HFFc6 (cell line): ENCODE measurements at places on chromosomes 4 and X.
A peak's percentile ranks its signal among the peaks of the same experiment; 100 is the strongest.

DNA sequence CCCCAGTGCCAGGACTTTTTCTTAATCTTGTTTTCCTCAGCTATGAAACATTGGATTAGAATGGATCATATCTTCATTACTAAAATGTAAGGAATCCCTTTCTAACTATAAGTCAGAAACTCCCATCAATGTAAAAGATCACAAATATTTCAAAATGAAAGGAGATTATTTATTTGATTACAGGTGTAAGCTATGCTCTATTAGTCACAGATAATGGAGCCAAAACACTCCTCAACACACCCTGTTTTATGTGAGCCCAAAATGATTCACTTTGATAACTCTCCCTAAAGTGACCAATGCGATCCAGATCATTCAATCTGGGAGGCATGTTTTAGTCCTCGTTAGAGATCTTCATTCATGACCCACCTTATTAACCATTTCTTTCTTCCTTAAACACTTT, 566.7 kb upstream of the TENM3 start:
- no peak for DNase-seq

GRCh38 chr4:7880683-7881082, 59.0 kb downstream of the AFAP1 start:
- DNase-seq = no peak

DNA sequence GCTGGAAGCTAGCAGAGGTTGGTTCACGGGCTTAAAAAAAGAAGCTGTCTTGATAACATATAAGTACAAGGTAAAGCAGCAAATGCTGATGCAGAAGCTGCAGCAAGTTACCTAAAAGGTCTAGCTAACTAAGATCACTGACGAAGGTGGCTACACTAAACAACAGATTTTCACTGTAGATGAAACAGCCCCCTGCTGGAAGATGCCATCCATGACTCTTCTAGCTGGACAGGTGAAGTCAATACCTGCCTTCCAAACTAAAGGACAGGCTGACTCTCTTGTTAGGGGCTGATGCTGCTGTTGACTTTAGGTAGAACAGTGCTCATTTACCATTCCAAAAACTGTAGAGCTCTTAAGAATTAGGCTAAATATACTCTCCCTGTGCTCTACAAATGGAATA, 99.5 kb downstream of the FBXW7 start:
- DNase-seq = no peak

DNA sequence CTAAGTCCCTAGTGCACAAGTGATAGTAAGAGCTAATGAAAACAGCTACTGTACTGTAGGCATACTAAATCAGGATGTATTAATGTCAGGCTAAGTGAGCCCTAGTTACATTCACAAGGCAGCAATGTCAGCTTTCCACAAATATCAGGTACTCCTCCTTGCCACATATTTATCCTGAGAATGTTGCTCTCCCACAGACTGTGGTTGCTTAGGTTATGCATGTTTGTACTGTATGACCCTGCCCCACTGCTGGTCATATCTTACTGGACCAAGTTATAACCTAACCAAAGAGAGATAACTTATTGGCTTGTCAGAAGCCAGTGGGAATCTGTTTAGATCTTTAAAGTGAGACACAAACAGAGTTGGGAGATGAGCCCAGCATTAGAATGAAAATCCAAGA, 241.0 kb downstream of the SLC39A8 start:
- no peak for DNase-seq

DNA sequence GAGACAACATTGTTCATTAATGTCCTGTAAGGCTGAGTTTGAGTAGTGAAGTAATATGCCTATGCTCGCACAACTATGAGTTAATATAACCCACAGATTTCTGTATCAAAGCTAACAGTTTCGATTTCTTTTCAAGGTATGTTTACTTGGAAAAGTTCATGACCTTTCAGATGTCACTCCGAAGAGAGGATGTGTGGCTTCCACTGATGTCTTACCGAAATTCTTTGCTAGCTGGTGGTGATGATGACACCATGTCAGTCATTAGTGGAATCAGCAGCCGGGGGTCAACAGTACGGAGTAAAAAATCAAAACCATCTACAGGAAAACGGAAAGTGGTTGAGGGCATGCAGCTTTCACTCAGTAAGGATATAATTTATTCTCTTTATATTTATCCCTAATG, 124.9 kb downstream of the STAG2 start:
- DNase-seq = no peak

- no peak for DNase-seq
Observed at GRCh38 chr4:6371271-6371670, 101.1 kb downstream of the PPP2R2C start.

DNA sequence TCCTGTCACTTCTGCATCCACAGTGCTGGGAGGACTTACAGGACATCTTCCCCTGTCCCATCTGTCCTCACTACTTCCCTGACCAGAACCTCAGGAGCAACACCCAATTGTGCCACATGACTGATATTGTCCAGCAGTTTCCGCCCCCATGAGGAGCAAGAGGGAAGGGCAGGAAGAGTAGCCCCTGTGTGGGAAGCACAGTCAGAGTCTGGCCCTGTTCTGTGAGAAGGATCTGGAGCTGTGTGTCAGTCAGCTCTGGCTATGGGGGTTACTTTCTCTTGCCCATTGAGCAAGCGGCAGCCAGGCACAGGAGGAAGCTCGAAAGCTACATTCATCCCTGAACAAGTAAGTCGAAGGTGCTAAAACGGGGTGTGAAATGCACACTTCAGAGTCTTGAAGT, 14.8 kb upstream of the TRIM60 start:
- DNase-seq = no peak

GRCh38 chr4:89434364-89434988, 126.9 kb upstream of the GPRIN3 start:
- DNase-seq = peak; percentile 36

- DNase-seq = no peak
Observed at GRCh38 chr4:137934911-137935310, 307.2 kb downstream of the SLC7A11 start.

DNA sequence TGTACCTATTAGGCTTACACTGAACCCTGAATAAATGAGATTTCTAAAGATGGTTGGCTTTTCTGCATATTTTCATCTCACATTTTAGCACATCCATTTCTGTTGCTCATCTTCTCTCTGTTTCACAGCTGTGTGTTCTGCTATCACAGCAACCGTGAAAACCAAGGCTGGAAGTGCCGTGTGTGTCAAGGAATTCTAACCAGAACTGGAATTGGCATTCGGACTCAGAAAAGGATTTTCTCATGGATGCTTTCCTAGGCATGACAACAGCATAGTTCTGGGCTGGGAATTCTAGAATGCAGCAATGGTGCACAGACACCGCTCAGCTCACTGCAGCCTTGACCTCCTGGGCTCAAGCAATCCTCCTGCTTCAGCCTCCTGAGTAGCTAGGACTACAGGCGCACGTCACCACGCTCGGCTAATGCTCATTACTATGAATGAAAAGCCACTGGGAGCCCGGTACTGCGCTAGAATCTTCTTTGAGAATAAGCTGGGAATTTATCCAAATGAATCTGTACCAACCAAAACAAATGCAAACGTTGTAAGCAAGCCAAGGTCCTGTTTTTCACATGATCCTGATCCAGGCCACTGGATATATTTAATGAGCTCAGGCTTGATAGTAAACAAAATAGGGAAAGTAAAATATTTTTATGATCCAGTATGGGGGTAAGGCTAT, 105.2 kb downstream of the RBM47 start:
- DNase-seq = no peak

DNA sequence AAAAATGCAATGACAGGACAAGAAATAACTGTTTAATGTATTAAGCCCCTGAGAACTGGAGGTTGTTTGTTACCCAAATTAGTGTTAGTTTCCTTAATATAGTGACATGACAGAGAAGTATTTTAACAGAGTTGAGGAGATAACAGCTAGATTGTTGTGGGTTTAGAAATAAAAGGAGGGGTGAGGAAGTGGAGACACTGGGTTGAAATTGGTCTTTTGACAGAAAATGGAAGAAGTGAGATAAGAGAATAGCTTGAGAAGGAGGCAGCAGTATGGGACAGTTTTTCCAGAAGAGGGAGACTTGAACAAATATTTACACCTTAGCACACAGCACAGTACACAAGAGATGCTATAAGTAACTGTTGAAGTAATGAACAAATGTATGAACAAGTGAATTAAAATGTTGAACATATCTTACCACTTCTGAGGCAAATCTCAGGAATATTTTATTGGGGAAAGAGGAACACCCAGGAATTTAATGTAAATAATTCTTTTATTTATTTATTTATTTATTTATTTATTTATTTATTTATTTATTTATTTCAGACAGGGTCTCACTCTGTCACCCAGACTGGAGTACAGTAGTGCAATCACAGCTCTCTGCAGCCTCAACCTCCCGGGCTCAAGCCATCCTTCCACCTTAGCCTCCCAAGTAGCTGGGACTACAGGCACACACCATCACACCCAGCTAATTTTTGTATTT, 58.0 kb upstream of the EGFL6 start:
- no peak for DNase-seq

- DNase-seq = no peak
Observed at GRCh38 chrX:312621-313331, 5.8 kb downstream of the GTPBP6 start.

- peak; percentile 58 for DNase-seq
Observed at GRCh38 chr4:33649015-33649414, 2595.3 kb downstream of the ARAP2 start.
